Vagina (tissue), 2 donors: ENCODE measurements at places on chromosomes 2 and 18. TPM values are rescaled to one million over a fixed set of nuclear protein-coding genes. Genes with fewer than 3 reads are reported as not detected.

Gene RFTN2
- total RNA-seq, result 10.8 TPM

Gene GRB14
- 2.7 TPM for total RNA-seq

Gene PPP1R1C
- total RNA-seq, result not detected

Gene ALS2
- total RNA-seq, result 9.3 TPM

Gene RSAD2
- 0.25 TPM for total RNA-seq

Gene AOX1
- 84.5 TPM for total RNA-seq

DNA sequence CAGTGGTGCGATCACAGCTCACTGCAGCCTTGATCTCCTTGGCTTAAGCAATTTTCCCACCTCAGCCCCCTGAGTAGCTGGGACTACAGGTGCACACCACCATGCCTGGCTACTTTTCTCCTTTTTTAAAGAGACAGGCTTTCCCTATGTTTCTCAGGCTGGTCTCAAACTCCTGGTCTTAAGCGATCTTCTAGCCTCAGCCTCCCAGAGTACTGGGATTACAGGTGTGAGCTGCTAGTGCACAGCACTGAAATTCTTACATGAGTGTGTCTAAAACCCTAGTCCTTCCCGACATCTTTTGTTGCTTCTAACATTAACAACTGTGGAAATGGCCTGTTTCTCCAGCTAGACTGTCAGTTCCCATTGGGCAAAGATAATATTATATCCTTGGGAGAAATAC, 2.9 kb downstream of the UGP2 start:
- no peaks in the 10 kb centered on the region for H3K36me3 ChIP-seq
- H3K27ac ChIP-seq, result no peak overlapping the region
- H3K4me1 ChIP-seq, result peaks cover 61% of the 10 kb centered on the region

DNA sequence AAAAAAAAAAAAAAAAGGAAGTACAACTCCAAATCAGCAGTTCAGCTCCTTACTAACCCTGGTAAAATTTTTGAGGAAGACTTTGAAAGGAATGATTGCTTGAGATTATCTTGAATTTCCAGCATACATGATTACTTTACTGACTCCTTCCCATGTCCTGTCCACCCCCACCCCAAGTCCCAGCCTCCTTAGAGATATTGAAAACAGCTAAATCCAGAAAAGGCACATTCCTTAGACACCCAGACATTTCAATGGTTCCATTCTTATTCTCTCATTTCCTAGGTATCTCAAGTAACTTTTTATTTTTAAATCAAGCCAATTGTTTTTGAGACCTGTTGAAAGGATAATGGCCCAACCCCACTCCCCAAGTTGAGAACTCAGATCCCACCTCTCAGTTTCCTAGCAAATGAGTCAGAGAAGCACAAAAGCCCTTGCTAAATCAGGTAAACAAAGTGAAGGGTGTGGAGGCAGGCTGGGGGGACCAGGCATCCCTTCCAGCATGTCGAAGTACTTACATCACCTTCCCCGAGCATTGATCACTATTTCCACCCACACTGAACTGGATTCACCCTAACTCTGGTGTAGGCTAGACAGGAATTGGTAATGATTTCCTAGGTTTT, 95.4 kb upstream of the FZD7 start:
- H3K27me3 ChIP-seq, result no peaks in the 10 kb centered on the region
- H3K36me3 ChIP-seq, result no peaks in the 10 kb centered on the region
- H3K4me1 ChIP-seq, result no peaks in the 10 kb centered on the region
- DNase-seq, result no peak
- H3K27ac ChIP-seq, result no peak overlapping the region

DNA sequence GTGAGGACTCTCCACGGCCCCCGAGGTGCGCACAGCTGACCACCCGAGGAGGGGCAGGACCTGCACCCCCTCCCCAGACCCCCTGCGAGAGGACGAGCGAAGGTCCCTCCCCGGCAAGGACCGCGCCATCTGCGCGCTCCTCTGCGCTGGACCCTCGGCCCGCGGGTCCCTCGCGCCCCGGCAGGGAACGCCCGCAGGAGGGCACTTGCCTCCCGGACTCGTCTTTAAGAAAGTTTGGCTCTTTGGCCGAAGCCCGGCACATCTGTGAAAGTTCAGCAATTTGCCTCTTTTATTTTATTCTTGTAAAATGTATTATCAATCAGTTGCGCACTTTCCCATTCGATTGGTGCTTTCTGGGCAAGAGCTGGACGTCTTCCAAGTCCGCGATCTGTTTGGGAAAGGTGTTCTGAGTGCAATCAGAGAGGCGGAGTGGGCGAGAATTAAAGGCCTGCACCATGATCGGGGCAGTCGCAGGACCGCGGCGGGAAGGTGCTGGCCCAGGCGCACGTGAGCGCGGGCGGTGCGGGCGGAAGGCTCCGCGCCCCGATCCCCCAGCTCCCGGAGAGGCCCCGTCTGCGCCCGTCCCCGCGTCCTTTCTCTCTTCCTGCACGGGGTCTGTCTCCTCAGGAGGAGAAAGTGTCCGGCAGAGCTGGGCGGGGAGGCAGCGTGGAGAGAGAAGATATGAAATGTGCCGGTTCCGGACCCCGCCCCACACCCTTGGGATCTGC, 1.6 kb upstream of the ALKAL2 start:
- H3K4me1 ChIP-seq, result peaks cover 31% of the 10 kb centered on the region
- H3K27ac ChIP-seq, result no peak overlapping the region
- H3K27me3 ChIP-seq, result peaks cover 4% of the 10 kb centered on the region
- H3K36me3 ChIP-seq, result no peaks in the 10 kb centered on the region

GRCh38 chr18:74965682-74966081, 243.3 kb downstream of the PTGR3 start:
- no peaks in the 10 kb centered on the region for H3K4me1 ChIP-seq
- no peak overlapping the region for H3K4me3 ChIP-seq
- no peaks in the 10 kb centered on the region for H3K27me3 ChIP-seq
- H3K36me3 ChIP-seq, result no peaks in the 10 kb centered on the region
- H3K27ac ChIP-seq, result no peak overlapping the region

DNA sequence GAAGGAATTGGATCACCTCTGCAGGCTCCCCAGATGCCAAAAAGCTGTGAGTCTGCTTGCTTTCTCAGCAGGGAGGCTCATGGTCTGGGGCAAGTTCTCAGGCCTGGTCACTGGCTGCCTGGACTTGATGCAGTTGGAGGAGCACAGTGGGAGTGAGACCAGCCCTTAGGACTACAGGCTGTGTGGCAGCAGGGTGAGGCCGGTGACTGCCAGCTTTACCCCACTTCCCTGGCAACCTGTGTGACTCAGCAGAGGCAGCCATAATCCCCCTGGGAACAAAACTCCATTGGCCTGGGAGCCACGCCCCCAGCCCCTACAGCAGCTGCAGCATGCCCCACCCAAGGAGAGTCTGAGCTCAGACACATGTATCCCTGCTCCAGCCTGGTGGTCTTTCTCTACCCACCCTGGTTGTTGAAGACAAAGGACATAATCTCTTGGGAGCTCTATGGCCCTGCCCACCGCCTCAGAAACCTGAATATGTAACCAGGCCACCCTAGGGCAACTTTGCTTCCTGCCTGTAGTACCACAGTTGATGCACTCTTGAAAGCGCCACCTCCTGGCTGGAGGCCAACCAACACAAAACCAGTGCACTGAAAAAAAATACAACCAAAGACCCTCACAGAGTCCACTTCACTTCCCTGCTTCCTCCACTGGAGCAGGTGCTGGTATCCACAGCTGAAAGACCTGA, 106.8 kb upstream of the SPATS2L start:
- no peaks in the 10 kb centered on the region for H3K36me3 ChIP-seq
- H3K4me1 ChIP-seq, result no peaks in the 10 kb centered on the region
- H3K27me3 ChIP-seq, result no peaks in the 10 kb centered on the region
- H3K27ac ChIP-seq, result no peak overlapping the region

- no peaks in the 10 kb centered on the region for H3K4me1 ChIP-seq
- no peak for DNase-seq
- H3K36me3 ChIP-seq, result no peaks in the 10 kb centered on the region
- H3K4me3 ChIP-seq, result no peak overlapping the region
These were observed 71.2 kb downstream of the SLC16A14 start for GRCh38 chr2:229997565-229997964.

DNA sequence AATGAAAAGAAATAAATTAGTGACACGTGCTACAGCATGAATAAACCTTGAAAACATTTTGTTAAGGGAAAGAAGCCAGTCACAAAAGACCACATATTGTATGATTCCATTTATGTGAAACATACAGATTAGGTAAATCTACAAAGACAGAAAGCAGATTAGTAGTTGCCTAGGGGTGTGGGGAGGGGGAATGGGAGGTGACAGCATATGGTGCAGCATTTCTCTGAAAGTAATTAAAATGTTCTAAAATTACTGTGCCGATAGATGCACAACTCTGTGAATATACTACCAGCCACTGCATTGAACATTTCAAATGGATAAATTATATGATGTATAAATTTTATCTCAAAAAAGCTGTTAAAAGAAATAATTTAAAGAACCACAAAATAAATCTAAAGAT, 161.0 kb downstream of the TRIB2 start:
- H3K27me3 ChIP-seq, result no peaks in the 10 kb centered on the region
- no peaks in the 10 kb centered on the region for H3K4me1 ChIP-seq
- no peak for DNase-seq
- H3K4me3 ChIP-seq, result no peak overlapping the region

GRCh38 chr2:129347486-129348217, 631.8 kb upstream of the RAB6C start:
- no peak for DNase-seq
- H3K36me3 ChIP-seq, result no peaks in the 10 kb centered on the region
- H3K4me3 ChIP-seq, result no peak overlapping the region
- no peaks in the 10 kb centered on the region for H3K4me1 ChIP-seq
- no peaks in the 10 kb centered on the region for H3K27me3 ChIP-seq
- H3K27ac ChIP-seq, result no peak overlapping the region

DNA sequence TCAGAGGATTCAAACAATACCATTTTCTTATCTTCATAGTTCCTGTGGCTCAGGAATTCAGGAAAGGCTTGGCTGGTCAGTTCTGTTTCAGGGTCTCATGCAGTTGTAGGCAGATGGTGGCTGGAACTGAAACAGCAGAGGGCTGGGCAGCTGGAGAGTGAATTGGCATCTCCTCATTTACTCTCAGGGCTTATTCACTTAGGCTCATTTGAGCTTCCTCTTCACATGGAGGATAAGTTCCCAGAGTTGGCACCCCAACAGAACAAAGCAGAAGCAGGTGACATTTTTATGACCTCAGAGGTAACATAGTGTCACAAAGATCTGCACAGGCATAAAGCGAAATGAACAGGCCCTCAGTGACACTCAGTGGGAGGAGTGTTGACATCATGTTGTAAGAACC, 66.1 kb downstream of the RBBP8 start:
- DNase-seq, result no peak
- H3K27ac ChIP-seq, result no peak overlapping the region
- H3K4me3 ChIP-seq, result no peak overlapping the region
- no peaks in the 10 kb centered on the region for H3K36me3 ChIP-seq
- no peaks in the 10 kb centered on the region for H3K4me1 ChIP-seq
- no peaks in the 10 kb centered on the region for H3K27me3 ChIP-seq

- no peaks in the 10 kb centered on the region for H3K27me3 ChIP-seq
- H3K4me1 ChIP-seq, result no peaks in the 10 kb centered on the region
- DNase-seq, result no peak
- H3K4me3 ChIP-seq, result no peak overlapping the region
- H3K27ac ChIP-seq, result no peak overlapping the region
These were observed 29.7 kb downstream of the NOL10 start for GRCh38 chr2:10659898-10660568.

- H3K4me1 ChIP-seq, result peaks cover 8% of the 10 kb centered on the region
- no peak overlapping the region for H3K27ac ChIP-seq
- H3K4me3 ChIP-seq, result no peak overlapping the region
- DNase-seq, result no peak
- H3K27me3 ChIP-seq, result no peaks in the 10 kb centered on the region
- no peaks in the 10 kb centered on the region for H3K36me3 ChIP-seq
These were observed 16.2 kb downstream of the SCYGR8 start for GRCh38 chr2:227761740-227762476.

DNA sequence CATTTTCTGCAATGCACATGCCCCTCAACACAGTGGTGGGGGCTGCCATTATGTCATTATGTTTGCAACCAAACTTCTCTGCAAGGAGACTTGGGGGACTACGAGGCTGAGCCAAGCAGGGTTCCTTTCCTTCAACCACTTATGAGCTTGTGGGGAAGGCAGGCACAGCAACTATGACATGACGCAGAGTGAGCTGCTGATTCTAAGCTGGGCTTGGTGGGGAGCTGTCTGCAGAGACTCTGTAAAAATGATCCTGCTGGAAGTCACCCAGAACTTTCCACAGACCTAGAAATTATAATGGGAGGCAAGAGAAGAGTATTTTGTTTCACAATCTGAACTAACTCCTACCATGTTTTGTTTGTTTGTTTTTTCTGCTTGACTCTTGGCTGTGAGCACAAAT, 55.6 kb downstream of the INPP5D start:
- H3K36me3 ChIP-seq, result no peaks in the 10 kb centered on the region
- H3K4me3 ChIP-seq, result no peak overlapping the region
- no peak for DNase-seq
- H3K4me1 ChIP-seq, result no peaks in the 10 kb centered on the region

GRCh38 chr2:166163775-166164174, 36.0 kb upstream of the SCN1A start:
- H3K27me3 ChIP-seq, result no peaks in the 10 kb centered on the region
- H3K4me1 ChIP-seq, result no peaks in the 10 kb centered on the region
- no peak for DNase-seq
- no peak overlapping the region for H3K27ac ChIP-seq
- no peaks in the 10 kb centered on the region for H3K36me3 ChIP-seq

DNA sequence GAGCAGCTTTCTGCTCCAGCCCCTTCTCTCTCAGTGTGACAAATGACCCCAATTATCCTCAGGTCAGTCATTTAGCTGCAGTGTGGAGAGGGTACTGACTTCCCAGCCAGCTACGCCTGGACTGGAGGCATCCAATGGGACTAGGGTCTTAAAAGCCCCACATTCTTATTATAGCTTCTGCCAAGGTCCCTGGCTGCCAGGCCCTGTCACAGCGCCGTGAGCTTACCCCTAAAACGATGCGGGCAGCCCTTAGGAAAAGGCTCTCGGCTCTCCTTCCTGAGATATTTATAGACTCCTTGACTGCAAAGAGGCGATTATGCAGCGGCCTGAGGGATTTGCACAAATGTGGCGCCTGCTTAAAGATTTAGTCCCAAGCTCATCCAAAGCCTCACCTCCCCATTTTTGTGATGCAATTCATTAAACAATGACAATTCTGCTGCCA, 69.2 kb upstream of the EDAR start:
- no peak overlapping the region for H3K4me3 ChIP-seq
- H3K36me3 ChIP-seq, result no peaks in the 10 kb centered on the region
- H3K27me3 ChIP-seq, result no peaks in the 10 kb centered on the region
- DNase-seq, result no peak
- no peak overlapping the region for H3K27ac ChIP-seq

GRCh38 chr2:23235736-23236135, 149.2 kb upstream of the KLHL29 start:
- no peaks in the 10 kb centered on the region for H3K4me1 ChIP-seq
- no peak overlapping the region for H3K4me3 ChIP-seq

GRCh38 chr18:72444111-72444797, 99.9 kb downstream of the CBLN2 start:
- H3K36me3 ChIP-seq, result no peaks in the 10 kb centered on the region
- no peak overlapping the region for H3K27ac ChIP-seq
- no peaks in the 10 kb centered on the region for H3K4me1 ChIP-seq
- no peak for DNase-seq

- H3K27me3 ChIP-seq, result no peaks in the 10 kb centered on the region
- no peak for DNase-seq
- H3K4me1 ChIP-seq, result no peaks in the 10 kb centered on the region
- H3K4me3 ChIP-seq, result no peak overlapping the region
These were observed 168.1 kb downstream of the TMEM163 start for GRCh38 chr2:134550566-134551164.
